ENCODE measurements at places on chromosomes 4 and X.
A peak's percentile ranks its signal among the peaks of the same experiment; 100 is the strongest.

DNA sequence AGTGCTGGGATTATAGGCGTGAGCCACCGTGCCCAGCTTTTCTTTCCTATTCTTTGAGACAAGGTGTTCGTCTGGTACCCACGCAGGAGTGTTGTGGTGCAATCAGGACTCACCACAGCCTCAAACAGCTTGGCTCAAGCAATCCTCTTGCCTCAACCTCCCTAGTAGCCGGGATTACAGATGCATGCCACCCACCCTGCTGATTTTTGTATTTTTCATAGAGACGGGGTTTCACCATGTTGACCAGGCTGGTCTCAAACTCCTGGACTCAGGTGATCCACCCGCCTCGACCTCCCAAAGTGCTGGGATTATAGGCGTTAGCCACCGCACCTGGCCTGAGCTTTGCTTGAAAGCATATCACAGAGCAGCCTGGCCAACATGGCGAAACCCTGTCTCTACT is 1.5 kb upstream of the CRLF2 start:
- DNase-seq: no peak

- no peak for DNase-seq
Measured at GRCh38 chr4:77037736-77038135, 38.1 kb downstream of the CCNI start.

- no peak for DNase-seq
Measured at GRCh38 chrX:144566592-144566991, 680.7 kb upstream of the SPANXN1 start.

- DNase-seq: no peak
Measured at GRCh38 chr4:110354460-110354859, 121.5 kb upstream of the ENPEP start.

- peak; percentile 86 for DNase-seq
Measured at GRCh38 chr4:88007304-88008121, at the start of gene PKD2. Gene PKD2, plus strand, starts transcription at chr4:88007635. Its CDS starts 99 bp downstream, at chr4:88007734.

- DNase-seq: no peak
Measured at GRCh38 chrX:77431227-77431626, 16.0 kb upstream of the FGF16 start.

- no peak for DNase-seq
Measured at GRCh38 chr4:177569434-177569833, 127.2 kb upstream of the AGA start.

GRCh38 chr4:100895556-100896197 is 377.9 kb upstream of the EMCN start:
- no peak for DNase-seq

- DNase-seq: no peak
Measured at GRCh38 chrX:118593407-118593806, 97.8 kb downstream of the DOCK11 start.

- DNase-seq: no peak
Measured at GRCh38 chr4:182918791-182919302, 1.7 kb upstream of the DCTD start.

- DNase-seq: no peak
Measured at GRCh38 chrX:17655211-17656034, 81.9 kb upstream of the SCML1 start.

DNA sequence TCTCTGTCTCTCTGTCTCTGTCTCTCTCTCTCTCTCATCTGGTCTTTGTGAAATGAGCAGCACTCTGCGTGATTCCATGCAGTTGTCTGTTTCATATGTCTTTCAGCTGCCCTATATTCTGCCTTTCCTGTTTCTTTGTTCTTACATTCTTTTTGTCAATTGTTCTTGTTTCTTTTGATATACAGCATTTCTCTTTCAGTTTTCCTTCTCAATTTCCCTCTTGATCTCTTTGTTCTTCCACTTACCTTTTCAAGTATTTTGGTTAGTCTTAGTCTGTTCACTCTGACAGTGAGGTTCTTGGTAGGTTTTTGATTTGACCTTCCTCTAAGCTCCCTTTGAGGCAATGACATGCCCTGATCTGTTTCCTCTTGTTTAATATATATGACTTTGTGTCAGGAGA is 20.4 kb downstream of the ZNF157 start:
- no peak for DNase-seq

DNA sequence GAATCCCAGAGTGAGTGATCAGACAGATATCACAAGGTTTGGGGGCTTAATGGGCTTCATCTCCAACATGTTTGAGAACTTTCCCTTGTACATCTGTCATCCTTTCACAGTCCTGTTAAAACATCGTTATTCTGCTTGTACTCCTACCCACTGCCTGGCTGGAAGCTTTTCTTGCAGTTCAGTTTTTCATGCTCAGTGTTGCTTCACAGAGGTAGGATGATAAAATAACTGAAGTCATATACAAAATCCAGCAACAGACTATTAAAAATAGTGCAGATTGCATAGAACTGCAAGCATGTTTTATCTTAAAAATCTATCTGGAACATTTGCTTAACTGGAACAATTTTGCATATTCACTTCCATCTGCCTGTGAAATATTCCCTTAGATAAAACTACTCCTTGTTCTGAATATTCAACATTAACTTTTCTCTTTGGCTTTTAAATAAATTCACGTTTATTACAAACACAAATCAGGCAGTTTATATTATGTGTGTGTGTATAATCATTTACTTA is 579.6 kb upstream of the IGFBP7 start:
- DNase-seq: no peak

DNA sequence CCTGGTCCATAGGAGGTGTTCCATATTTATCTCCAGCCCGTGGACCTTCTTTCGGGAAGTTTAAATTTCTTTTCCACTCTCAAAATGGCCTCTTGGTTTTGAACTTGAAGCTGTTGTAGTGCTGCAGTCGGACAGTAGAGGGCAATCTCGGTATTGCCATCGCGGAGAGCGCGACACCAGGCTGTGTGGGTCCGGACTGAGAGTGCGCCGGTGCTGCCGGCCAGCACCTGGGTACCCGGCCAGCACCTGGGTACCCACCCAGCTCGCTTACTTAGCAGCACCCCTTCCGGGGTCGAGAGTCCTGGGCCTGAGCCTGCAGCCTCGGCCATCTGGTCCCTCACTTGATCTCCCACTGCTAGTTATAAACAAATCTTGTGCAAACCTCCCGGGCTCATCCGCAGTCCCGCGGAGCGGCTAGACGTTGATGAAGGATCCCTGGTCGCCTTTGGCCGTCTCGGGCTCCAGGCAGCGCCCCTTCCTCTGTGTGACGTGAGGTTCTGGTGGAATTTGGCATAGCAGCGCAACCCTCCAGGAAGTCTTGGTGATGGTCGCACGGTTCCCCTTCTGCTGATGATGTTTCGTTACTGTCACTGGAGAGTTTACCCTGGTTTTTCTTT is 18.0 kb downstream of the FAM9A start:
- DNase-seq: no peak
